ENCODE measurements at places on chromosomes 1 and 21.

GRCh38 chr1:182495002-182495401 lies 45.1 kb downstream of the RGSL1 start:
- DNase-seq, result no peak

- DNase-seq, result no peak
These were observed 131.3 kb downstream of the ZNF648 start for GRCh38 chr1:181930187-181930586.

GRCh38 chr1:152906023-152906565 lies 2.3 kb upstream of the IVL start:
- DNase-seq, result peak; percentile 72

DNA sequence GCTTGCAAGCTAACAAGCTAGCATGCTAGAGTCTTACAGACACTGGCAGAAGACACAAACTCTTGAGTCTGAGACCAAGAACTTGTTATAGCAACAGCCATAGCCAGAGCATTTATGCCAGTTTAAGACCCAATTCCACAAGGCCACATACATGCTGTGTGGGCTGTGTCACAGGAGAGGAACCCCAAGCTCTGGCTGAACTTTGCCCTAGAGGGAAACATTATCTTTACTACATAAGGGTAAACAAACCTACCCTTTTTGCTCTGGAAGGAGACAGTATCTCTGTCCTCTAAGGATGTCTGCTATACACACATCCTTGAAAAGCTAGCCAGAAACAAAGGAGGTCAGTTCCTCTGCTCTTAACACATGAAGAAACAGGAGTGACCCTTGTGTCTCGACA lies 70.3 kb downstream of the HSF2BP start:
- no peak for DNase-seq

GRCh38 chr1:108703939-108704338 lies 8.8 kb upstream of the FNDC7 start:
- DNase-seq, result no peak

GRCh38 chr1:116679828-116680628 lies 12.5 kb upstream of the IGSF3 start:
- no peak for DNase-seq

- no peak for DNase-seq
These were observed 21.0 kb downstream of the SH3BGR start for GRCh38 chr21:39472786-39473185.

DNA sequence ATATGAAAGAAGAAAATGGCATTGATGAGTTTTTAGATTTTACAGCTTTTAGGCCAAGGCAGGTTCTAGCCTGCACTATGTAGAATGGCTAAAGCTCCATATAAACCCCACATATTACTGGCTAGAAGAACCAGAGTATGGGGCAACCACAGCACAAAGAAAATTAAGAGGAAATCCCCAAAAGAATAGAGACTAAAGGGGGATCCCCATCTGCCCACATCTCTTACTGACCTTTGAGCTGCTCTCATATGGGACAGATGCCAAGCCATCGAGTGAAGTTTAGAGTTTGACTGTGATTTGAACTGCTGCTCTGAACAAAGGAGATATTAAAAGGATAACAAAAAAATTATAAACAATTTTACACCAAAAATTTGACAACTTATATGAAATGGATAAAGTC lies 102.2 kb upstream of the HAO2 start:
- DNase-seq, result no peak

DNA sequence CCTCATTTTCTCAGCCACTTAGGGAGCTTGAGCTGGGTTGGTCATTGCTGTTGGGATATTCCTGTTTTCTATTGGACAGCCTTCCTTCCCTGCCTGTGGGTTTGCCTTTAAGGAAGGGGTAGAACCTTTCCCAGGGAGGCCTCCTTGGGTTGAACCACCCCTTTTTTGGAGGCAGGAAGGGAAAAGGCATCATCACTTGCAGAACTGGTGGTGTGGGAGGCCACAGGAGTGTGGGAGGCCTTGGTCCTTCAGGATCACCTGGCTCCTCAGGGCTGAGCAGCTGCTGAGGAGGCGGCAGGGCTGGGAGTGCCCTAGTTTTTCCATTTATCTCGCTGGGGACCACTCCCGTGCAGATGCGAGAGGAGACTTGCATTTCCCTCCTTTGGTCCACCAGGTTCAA lies 667 bp upstream of the CYB561D1 start:
- no peak for DNase-seq

- DNase-seq, result peak; percentile 37
These were observed 163.8 kb downstream of the EIF4G3 start for GRCh38 chr1:21012937-21013336.

DNA sequence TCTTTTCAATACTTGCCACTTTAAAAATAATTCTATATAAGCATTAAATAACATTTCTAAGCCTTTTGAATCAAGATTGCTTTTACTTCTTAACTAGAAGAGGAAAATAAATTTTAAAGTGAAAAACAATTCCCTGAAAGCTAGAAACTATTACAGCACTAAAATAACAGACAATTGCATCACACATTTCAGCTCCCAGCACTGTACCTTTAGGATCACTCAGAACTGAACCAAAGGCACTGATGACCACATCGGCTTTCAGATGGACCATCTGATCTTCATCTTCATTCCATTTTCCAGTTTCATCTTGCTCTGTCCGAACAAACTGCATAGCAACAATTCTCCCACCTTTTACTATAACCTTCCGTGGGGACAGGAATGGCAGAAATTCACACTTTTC lies 347.3 kb downstream of the DPYD start:
- no peak for DNase-seq

DNA sequence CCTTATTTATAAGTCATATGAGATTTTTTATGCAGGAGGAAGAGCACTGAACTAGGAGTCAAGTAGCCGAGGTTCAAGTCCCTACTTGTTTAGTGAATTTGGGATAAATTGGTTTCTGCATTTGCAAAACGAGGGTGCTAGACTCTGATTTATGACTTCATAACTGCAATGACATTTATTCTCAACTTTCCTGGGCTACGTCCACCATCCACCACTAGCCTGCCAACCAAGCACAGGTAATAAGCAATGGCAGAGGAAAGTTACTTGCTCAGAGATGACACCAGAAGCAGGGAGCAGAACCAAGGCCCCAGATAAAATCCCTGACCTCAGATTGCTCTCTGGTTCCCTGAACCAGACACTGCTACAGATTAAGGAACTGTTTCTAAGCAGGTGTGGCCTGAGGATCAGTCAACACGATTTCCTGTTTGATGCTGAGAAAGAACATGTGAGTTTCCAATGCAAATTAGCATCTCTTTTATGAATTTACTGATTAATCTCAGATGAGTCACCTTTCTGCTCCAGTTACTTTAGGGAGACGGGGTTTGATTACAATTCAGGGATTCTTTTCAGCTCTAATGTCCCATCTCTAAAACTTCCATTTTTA lies 52.7 kb downstream of the PLPP3 start:
- DNase-seq, result no peak

- DNase-seq, result no peak
These were observed 418.8 kb downstream of the ZP4 start for GRCh38 chr1:237471956-237472355.

DNA sequence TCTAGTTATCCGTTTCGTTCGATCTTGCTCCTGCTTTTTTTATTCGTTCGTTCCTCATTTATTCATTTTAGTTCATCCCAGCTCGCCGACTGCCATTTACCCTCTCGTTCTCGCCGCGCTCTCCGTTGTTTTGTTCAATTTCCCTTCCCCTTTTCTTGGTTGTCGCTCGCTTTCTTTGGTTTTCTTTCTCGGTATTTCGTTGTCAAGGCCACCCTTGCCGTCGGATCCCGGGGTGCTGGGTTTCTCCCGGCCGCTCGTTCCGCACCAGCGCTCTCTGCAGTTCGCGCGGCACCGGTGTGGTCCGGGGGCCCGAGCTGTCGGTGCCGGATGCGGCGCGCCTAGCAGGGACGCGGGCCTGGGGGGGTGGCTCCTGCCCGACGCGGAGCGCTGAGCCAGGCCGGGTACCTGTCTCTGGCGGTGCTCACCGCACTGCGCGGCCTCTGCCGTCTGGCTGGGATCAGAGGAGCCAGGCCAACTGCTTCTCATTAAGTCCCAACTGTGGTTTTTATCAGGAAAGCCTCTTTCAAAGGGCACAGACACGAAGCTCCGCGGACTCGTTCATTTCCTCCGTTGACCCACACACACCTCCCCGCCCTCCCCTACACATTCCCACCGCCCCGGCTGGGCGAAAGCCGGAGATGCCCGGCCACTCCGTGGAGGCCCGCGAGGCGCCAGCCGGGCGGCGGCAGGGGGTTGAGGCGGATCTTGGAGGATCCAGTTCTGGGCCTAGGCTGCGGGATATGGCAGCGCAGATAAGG lies 1.6 kb downstream of the ALX3 start:
- no peak for DNase-seq

- no peak for DNase-seq
These were observed 88.8 kb upstream of the PDE4B start for GRCh38 chr1:65703853-65704252.

DNA sequence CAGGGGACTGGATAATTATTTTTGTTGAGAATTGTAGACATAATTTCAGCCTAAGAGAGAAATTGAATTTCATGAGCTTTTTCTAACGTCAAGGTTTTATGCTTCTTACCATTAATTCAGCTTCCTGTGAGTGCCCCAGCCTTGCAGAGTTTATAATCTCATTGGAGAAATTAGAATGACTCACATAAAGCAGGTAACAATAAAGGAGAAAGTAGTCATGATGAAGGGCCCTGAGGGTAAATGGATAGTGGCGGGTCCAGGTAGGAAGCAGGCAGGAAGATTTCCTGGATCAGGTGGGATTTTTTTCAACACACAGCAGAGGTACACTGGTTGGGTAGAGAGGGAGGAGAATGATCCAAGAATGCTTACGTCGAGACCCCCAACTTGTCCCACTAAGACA lies 311.4 kb downstream of the BARHL2 start:
- DNase-seq, result no peak

- DNase-seq, result no peak
These were observed 5.2 kb upstream of the SPRR2E start for GRCh38 chr1:153099461-153100045.

- no peak for DNase-seq
These were observed 581.0 kb downstream of the AJAP1 start for GRCh38 chr1:5235355-5235899.

DNA sequence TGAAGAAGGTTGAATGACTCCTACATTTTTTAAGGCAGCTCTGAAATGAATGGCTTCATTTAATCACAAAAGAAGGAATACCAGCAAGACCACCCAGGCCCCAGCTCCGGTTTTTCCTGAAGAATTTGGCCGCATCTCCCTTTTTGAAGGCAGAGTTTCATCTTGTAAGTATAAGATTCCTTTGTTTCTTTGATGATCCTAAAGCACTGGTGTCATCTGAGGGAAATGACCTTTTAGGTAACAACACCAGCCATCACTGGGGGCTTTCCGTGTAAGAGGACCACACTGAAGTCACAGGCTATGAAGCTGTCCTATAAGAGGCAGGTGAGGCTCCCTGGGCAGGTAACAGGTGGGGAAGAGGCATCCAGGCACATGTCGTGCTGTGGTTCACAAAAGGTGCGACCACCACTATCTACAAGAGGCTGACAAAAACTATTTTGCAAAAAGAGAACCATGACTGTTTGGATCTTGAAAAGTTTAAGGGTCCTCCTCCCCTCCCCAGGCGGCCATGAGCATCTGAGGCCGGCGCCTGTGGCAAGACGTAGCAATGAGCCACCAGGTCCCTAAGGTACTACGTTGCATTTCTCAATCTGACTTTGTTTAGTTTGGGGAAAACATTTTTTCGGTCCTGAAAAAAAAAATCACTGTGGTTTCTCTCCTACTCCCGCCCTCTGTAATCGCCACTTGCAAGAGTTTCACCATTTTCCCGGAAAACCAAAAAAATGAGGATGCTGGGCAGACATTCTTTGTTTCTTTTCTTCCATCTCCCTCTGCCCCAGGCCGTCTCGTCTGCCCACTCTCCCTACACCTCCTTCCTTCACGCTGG lies 46.3 kb upstream of the IRF2BP2 start:
- DNase-seq, result no peak

- no peak for DNase-seq
These were observed 71.1 kb downstream of the LAMC1 start for GRCh38 chr1:183094351-183094750.

Data from GM03348 (cell line).